ENCODE measurements at places on chromosomes 11 and 22. TPM values are rescaled to one million over a fixed set of nuclear protein-coding genes. Genes with fewer than 3 reads are reported as not detected.

CD44 gene
- 850 TPM for total RNA-seq

OR5AP2 gene
- not detected for total RNA-seq

ACR gene
- not detected for total RNA-seq

OR52J3 gene
- total RNA-seq, result not detected

PARVB gene
- 53.2 TPM for total RNA-seq

GPHA2 gene
- not detected for total RNA-seq
